ENCODE measurements at places on chromosomes 16 and 17.

DNA sequence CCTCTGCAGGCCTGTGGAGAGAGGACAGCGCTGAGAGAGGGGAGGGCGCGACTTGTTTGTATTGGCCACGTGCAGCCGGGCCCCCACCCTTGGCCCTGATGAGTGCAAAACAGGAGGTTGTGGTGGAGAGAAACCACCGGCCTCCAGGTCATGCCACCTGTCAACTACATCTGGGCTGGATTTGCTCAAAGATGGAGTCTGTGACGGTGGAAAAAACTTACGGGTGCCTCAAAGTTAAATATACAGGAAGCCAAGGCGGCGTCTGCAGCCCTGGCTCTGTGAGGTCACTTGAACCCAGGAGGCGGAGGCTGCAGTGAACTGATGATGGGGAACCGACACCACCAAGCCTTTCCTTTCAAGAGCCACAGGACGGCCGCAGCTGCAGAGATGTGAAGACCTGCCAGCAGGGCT lies 15.7 kb downstream of the C16orf74 start:
- no peak for DNase-seq

GRCh38 chr17:33929181-33929724 lies 325.8 kb upstream of the CCL2 start:
- DNase-seq, result no peak

- DNase-seq, result no peak
Observed at GRCh38 chr16:53094013-53094630, 39.3 kb downstream of the CHD9 start.

DNA sequence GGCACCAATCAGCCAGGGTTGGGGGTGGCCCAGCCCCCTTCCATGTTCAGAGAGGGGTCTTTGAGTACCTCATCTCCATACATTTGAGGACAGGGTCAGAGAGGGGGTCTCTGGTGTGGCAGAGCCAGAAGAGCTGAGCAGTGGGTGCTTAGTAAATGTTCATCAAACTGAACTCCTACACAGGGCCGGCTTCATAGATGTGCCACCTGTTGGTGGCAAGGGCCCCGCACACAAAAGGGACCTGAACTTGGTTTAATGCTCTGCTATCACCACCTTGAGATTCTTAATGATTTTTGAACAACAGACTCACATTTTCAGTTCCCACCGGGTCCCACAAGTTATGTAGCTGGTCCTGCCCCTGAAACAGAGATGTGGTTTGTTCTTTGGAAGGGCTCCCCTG lies 9.0 kb upstream of the C1QL1 start:
- no peak for DNase-seq

DNA sequence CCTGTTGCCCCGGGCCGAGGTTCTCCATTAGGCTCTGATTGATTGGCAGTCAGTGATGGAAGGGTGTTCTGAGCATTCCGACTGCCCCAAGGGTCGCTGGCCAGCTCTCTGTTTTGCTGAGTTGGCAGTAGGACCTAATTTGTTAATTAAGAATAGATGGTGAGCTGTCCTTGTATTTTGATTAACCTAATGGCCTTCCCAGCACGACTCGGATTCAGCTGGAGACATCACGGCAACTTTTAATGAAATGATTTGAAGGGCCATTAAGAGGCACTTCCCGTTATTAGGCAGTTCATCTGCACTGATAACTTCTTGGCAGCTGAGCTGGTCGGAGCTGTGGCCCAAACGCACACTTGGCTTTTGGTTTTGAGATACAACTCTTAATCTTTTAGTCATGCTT lies 74.2 kb downstream of the HAPSTR1 start:
- no peak for DNase-seq

DNA sequence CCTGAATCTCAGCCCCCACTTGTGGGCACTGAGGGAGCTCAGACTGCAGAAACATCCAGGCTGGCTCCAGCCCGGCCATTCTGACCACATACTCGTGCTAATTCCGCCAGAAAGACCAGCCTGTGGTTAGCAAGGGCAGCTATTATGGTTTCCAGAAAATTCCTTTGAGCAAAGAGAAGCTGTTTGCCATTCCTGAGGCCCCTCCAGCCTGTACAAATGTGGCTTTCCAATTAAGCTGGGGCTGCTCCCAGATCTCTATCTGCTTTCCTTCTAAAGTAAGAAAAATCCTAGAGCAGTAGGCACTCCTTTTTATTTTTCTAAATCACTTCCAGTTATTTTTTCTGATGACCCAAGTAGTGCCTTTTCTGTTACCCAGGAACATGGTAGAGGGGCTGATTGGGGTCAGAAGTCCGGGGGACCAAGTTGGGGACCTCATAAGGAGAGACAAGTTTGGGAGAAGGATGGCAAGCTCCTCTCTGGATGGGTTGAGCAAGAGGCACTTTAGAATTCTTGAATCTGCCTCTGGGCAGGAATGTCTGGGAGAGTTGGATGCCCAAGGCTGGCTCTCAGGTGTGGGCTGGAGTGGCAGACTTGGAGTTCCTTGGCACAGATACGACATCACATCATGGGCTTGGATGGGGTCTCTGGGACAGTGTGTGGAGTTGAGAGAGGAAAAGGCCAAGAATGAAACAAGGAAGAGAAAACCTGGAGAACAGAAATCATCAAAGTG lies 83.3 kb upstream of the TNRC6C start:
- DNase-seq, result no peak

GRCh38 chr17:30513346-30513745 lies 36.1 kb downstream of the GOSR1 start:
- DNase-seq, result no peak

- no peak for DNase-seq
Observed at GRCh38 chr17:79294459-79295071, 219.9 kb downstream of the ENGASE start.

- no peak for DNase-seq
Observed at GRCh38 chr17:71335212-71335611, 785.6 kb upstream of the SOX9 start.

GRCh38 chr16:57981636-57982035 lies 10.7 kb upstream of the CNGB1 start:
- no peak for DNase-seq

- DNase-seq, result no peak
Observed at GRCh38 chr16:66695935-66696668, 441 bp downstream of the CMTM4 start.

GRCh38 chr17:27563532-27563931 lies 67.5 kb upstream of the LGALS9 start:
- DNase-seq, result no peak

DNA sequence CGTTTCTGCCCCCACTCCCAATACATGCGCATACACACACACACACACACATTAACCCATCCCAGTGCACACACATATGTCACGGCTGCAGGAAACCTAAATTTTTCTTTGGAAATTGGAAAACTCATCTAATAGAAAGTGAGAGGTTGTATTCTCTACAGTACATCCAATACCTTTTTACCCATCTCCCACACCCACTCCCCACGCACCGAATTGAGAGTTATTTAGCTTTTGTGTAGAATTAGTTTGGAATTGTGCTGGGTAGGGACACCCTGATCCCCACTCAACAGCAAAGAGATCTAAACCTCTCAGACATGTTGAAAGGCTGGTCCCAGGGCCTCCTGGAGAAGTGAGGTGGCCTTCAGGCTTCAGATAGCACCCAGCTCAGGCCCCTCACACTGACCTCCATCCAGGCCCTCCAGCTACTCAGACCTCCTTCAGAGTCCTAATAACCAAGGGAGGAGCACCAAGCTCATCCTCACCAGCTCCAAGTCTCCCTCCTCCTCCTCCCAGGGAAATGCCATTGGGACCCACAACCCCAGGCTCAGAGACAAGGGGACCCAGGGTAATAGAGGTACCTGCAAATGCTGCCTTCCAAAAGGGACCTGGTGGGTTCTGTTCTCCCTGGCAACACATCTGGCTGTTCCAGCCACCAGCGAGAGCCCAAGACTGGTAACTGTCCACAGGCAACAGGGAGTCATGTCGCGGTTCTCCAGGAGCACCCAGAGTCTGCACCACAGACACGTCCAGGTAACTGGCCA lies 955 bp downstream of the HOXB13 start:
- DNase-seq, result no peak

DNA sequence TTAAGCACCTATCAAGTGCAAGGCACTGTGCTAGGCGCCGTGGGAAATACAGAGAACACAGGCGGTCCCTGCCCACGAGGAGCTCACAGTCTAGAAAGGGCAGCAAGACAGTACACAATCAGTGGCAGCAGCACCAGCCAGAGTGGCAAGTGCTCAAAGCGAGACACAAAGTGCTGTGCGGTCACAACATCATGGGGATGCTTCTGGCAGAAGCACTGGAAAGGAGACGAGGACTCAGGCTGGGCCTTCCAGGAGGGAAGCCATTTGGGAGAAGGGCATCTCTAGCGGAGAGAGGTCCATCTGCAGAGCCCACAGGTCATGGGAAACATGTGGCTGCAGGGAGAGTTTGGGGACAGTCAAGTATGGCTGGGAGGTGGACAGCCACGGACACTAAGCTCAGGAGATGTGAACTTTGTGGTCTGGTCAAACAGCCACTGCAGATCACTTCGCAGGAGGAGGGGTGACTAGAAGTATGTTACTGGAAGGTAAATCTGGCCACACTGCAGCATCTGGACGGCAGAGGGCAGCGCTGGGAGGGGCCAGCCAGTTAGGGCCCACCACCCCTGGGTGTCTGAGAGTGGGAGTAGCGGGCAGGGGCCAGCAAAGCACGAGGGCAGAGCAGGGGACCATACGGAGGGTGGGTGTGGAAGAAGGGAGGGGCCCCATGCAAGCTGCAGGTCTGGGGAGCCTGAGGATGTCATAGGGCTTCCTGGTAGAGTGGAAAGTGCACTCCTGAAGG lies 71.1 kb downstream of the N4BP1 start:
- DNase-seq, result no peak

DNA sequence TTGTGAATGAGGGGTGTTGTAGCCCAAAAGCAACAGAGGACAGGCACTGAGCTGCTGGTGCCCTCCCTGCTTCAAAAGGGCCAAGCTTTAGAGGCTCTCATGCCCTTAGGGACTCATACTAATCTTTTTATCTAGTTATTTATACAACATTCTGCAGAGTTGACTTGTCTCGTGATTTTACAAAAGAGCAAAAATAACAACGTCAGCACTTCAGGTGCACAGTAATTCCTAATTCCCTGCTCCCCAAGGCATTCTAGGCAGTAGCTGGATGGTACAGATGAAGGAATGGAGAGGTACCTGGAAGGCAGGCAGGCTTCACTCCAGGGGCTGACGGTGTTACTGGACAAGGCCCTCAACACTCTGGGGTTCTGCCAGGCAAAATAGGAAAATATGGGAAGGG lies 406.7 kb upstream of the CCL2 start:
- no peak for DNase-seq

DNA sequence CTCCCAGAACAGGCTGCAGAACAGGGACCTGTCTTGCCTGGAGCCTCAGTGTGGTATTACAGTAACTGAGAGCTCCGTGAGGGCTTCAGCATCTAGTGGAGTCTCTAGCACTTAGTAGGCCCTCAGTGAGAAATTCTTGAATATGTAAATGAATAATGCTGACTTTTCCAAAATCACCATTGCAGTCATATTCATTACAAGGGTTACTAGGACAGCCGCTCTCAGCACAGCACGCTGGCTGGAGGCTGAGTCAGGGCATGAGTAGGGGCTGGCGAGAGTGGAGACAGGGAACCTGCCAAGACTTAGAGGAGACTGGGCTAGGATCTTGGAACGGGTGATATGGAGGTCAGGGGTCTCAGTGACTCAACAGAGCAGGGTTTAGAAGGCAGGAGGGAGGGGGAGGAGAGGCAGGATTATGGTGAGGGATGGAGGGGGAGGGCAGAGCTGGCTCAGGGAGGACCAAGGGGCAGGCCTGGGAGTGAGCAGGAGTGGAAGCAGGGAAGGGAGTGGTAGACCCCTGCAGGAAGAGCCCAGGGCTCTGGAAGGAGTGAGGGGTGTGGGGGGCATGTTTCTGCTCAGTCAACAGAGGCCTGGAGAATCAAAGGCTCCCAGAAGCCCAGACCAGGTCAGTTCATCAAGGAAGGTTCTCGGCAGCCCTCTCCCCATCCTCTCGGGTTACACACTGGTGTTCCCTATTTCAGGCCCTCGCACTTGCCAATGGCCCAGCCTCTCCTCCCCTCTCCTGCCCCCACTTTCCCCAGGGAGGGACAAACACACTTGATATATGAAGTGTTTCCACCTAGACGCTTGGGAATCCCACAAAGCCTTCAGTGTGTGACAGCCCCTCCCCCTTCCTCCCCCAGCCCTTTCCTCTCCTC lies 42.3 kb downstream of the FZD2 start:
- peak; percentile 72 for DNase-seq

- no peak for DNase-seq
Observed at GRCh38 chr16:72680732-72681131, 367.2 kb downstream of the ZFHX3 start.

GRCh38 chr16:65305266-65305959 lies 183.6 kb upstream of the CDH11 start:
- no peak for DNase-seq

- no peak for DNase-seq
Observed at GRCh38 chr17:180381-181244, 837 bp downstream of the DOC2B start.

DNA sequence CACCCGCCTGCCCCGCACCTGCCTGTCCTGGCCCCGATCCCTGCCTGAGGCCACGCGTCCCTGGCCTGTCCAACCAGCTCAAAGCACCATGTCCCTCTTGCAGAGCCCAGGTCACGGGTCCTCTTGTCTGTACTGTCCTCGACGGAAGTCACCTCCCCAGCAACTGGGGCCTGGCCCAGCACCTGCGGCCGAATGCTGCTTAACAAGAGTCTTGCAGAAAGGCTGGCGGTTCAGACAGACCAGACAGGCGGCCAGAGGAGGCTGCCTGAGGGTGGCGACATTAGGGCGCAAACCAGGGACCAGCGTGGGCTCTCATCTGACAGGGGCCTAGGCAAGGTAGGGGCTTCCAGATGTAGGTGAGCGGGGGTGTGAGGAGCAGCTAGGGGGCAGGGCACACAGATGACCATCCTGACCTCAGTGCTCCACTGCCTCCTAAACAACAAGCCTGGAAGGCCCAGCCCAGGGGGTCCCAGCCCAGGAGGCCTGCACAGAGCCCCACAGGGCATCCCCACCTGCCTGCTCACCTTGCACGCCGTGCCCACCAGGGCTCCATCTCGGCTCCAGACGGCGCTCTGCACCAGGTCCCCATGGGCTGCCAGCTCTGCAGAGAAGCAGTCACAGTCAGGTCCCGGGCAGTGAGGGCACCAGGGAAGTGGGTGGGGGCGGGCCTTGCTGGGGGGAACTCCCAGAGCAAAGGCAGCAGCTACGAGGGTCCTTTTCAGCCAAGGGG lies 11.3 kb downstream of the CORO7 start:
- no peak for DNase-seq

DNA sequence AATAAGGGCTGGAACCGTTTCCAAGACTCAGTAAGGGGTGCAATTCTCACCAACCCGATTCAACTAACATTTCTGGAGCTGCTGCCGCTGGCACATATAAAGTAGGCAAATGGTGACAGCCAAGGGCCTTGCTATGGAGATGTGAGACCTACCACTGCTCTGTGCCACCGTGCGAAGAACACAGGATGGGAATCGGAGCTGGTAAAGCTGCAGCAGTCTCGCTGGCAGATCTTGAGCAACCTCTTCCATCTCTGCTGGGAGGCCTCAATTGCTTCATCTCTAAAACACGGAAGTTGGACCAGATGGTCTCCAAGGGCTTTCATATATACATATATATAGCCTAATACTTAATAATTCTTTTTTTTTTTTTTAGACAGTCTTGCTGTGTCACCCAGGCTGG lies 128.9 kb upstream of the RCVRN start:
- no peak for DNase-seq

GRCh38 chr17:75814900-75815373 lies 29.3 kb downstream of the UNC13D start:
- DNase-seq, result peak; percentile 47
